ENCODE measurements at places on chromosomes 6 and 20.

DNA sequence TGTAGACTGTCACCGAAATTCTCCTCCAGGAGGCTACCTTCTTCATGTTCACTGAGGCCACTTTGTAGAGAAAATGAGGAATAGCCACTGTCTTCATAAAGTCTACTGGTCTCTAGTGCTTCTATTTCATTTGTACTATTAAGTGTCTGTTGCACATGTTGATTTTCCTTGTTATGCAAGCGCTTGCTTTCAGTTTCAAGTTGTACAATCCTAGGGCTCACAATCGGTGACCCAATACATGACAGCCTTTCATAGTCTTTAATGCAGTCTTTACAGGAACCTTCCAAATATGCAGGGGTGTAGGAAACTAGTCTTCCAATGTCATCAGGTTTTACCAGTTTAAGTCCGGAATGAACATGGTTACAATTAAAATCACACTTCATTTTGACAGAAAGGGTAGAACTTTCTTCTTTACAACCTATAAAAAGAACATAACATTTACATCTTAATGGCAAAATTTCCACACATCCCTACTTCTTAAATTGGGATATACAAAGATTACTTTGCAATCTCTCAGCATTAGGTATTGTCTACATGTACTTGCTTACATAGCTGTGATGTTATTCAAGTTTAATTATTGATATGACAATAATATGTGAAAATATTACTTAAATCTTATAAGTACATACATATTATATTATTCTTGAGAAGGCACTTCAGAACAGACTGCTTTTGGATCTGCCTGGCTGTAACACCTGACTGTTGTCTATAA is 7.5 kb downstream of the FBXO5 start:
- no peak for DNase-seq

DNA sequence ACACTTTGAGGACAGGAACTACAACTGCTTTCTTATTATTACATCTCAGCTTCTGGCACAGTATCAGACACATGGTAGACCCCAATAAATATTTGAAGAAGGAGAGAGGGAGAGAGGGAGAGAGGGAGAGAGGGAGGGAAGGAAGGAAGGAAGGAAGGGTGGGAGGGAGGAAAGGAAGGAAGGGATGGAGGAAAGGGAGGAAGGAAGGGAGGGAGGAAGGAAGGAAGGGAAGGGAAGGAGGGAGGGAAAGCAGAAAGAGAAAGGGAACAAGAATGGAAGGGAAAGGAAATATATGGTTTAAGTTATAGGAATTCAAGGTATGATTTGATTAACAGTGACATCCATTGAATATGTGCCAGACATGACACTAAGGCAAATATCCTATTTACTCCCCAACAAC is 402.1 kb downstream of the KIF16B start:
- no peak for DNase-seq

DNA sequence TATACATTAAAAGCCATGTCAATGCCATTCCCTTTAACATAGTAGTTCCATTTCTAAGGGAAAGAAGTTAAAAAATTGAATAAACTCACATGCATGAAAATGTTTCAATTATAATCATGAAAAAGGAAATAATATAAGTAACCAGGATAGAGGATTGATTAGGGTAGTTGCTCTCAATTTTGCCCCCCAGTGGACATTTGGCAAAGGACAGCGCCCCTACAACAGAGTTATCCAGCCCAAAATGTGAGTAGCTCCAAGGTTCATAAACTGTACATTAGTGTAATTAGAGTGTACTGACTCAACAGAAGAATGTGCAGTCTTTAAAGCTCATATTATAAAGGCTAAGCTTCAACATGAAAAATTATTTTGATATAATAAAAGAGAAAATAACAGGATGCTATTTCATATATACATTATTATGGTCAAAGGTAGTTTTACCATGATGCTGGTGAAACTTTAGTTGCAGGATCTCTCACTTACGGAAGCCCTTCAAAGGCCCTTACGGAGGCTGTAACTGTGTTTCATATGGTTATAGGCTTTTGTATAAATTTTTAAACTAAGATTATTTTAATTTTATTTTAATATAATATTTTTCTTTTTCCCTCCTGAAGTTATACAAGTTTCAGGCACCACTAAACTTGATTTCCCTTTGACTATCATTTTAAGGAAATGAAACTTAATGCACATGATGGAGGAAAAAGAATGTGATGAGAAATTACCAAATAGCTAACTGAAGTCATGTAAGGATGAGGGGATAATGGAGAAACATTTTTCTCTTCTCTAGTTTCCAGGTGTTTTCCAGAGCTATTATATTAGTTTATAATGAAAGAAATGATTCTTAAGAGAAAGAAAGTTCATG is 403.6 kb downstream of the PLCB1 start:
- DNase-seq: no peak

DNA sequence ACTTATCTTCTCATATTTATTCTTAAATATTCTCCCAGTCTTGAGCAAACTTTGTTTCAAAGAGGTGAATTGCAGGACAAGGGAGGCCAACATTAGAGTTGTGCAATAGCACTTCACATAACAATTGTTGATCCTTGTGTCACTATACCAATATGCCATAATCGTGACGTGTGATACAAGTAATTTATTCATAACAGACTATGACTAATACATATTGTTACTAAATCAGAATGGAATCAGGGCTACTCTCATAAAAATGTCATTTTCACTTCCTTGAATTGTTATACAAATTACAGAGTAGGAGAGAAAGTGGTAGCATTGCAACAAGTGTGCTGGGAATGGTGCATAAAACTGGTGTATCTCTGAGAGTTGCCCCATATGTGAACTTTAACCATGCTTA is 37.2 kb upstream of the PLCB1 start:
- no peak for DNase-seq

- no peak for DNase-seq
Measured at GRCh38 chr6:104201557-104201956, 658.2 kb downstream of the HACE1 start.

- no peak for DNase-seq
Measured at GRCh38 chr6:46059608-46060007, 43.9 kb upstream of the CLIC5 start.

DNA sequence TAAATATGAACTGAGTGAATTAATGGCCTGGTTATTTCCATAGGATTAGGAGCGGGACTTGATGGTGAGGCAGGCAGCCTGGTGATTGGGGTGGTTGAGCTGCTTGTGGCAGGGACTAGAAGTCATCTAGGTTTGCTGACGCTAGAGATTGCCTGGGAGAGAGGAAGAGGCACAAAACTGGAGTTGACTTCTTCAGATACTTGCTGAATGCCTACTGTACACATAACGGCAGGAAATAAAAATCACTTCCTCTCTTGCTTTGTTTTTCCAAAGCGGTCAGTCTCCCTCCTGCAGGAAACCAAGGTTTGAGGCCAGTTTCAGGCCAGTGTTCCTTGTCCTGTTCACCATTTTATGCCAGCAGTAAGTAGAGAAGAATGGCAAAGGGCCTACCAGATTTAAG is 36.7 kb upstream of the MYLIP start:
- no peak for DNase-seq

GRCh38 chr20:63023936-63024571 is 17.3 kb upstream of the BHLHE23 start:
- no peak for DNase-seq

DNA sequence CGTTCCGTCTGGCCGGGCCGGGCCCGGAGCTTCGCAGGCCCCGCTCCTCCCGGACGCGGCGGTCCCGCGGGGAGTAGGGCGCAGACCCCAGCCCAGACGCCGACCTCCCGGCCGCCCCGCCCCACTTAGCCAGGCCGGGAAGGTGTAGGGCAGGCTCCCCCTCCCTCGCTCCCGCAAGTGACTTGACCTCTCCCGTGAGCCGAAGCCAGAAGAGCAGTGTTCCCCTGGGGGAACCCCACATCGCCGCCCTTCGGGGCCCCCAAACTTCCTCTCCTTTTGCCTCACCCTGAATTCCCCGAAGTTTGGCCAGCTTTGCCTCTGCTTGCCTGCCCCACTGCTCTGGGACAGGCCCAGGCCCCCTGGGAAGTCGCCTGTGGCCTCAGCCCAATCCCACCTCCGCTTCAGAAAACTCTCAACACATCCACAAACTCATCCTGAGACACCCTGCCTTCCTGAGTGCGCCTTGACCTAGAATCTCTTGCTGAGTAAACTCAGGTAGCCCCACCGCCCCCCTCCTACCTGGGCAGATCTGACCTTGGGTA is 524 bp upstream of the NOL4L start:
- no peak for DNase-seq

- no peak for DNase-seq
Measured at GRCh38 chr6:25202504-25202903, 76.7 kb upstream of the CARMIL1 start.

GRCh38 chr20:4951299-4951698 is 50.0 kb downstream of the SLC23A2 start:
- no peak for DNase-seq

- DNase-seq: no peak
Measured at GRCh38 chr6:104462811-104463599, 396.7 kb downstream of the HACE1 start.

DNA sequence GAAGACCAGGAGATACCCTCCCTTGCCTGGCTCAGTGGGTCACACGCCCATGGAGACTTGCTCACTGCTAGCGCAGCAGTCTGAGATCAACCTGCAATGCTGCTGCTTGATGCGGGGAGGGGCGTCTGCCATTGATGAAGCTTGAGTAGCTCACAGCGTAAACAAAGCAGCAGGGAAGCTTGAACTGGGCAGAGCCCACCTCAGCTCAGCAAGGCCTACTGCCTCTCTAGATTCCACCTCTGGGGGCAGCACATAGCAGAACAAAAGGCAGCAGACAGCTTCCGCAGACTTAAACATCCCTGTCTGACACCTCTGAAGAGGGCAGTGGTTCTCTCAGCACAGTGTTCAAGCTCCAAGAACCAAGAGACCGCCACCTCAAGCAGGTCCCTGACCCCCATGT is 271.3 kb downstream of the ESR1 start:
- DNase-seq: no peak

DNA sequence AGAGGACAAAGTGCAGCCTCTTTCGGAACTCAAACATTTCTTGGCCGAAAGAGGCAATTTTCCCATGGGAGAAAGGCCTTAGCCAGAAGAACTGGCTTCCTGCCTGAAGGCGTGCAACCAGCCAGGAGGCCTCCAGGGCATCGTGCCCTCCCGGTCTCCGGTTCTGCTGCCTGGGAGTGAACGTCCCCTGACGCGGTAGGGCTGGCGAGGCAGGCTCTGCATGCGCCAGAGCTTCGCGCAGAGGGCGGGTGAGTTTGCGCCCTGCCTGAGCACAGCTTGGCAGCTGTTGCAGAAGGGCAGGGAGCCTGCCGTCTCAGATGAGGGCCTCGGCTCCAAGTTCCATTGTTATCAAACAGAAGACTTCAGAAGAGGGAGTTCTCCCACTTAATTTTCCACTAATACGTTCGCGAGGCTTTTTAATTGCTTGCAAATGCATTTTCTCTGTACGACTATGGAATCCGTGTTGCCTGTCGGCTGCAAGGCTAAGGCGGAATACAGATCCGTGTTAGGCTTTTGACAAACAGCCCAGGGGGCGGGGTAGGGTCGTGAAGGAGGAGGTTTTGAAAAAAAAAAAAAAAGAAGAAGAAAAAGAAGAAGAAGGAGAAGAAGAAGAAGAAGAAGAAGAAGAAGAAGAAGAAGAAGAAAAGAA is 5.5 kb upstream of the TFAP2D start:
- DNase-seq: no peak

DNA sequence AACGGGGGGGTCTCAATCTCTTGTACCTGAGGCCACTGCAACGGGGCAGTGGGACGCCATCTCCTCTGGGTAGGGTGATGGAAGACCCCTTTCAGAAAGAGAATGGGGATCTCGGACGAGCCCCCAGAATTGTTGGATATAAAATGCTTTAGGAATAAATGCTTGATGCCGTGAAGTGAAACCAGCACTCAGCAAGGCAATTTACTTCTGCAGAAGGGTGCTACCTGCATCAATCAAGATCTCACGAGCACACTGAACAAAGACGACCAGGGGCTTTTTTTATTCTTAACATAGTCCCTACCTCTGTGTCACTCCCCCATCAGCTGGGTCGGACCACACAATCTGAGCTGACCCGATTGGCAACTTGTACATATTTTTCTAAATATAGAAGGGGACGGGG is 203.6 kb upstream of the TBX18 start:
- DNase-seq: no peak

- DNase-seq: no peak
Measured at GRCh38 chr6:52389626-52390360, 27.8 kb downstream of the PAQR8 start.

DNA sequence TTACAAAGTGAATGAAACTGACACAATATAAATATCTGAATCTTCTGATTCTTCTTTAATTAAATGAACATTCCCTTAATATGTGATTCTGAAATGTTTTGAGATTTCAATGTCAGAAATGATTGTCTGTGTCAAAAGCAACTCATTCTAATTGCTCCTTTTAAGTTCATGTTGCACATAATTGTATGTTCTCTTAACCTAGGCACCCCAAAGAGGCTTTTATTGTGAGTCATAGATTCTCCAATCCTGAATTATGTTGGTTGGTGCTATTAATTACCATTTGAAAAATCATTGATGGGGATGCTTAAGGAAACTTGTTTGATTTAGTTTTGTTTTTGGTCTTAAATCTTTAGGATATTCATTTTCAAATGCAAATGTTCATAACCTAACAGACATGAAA is 829.7 kb upstream of the CITED2 start:
- no peak for DNase-seq

- peak; percentile 25 for DNase-seq
Measured at GRCh38 chr6:32154514-32155161, 697 bp downstream of the PPT2 start.

GRCh38 chr20:19125508-19125907 is 86.9 kb upstream of the SLC24A3 start:
- no peak for DNase-seq

DNA sequence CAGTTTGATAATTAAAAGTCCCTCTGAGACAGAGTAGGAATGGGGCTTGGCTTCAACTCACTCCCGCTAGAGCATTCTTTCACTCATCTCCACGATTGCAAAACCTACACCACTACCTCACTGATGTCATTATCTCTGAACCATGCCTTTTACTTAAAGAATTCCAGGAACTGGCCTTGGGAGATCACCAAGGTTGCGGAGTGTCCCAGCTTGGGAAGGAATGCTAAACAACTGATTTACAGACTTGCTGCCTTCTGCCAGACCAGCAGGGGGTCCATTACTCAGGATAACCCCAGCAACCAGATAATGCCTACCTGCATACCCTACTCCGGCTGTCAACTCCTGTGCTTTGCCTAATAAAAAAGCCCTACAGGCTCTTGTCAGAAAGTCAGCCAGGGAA is 102.2 kb upstream of the RALGAPA2 start:
- no peak for DNase-seq

DNA sequence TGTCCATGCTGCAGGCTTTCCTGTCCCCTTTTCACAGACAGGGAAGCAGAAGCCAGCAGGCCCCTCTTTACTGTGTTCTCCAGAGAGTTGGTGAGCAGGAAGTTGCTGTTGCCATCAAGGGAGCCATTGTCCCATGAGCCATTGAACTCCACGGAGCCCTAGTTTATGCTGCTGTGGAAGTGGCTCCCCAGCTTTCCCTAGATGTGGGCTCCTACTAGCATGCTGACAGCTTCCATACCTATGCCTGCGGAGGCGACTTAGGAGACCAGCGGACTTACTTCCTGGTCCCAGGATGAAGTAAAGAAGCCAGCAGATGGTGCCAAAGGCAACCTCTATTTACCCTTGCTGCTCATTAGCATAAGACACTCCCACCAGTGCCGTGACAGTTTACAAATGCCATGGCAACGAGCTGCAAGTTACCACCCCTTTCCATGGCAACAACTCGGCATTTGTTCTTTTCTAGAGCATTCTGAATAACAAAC is 30.8 kb upstream of the FKBP1A start:
- DNase-seq: no peak
